ENCODE measurements at places on chromosomes 4 and X.

- no peak for DNase-seq
Measured at GRCh38 chrX:70672326-70672725, 227.7 kb downstream of the DLG3 start.

GRCh38 chrX:17075004-17075403 lies 128.5 kb downstream of the REPS2 start:
- no peak for DNase-seq

DNA sequence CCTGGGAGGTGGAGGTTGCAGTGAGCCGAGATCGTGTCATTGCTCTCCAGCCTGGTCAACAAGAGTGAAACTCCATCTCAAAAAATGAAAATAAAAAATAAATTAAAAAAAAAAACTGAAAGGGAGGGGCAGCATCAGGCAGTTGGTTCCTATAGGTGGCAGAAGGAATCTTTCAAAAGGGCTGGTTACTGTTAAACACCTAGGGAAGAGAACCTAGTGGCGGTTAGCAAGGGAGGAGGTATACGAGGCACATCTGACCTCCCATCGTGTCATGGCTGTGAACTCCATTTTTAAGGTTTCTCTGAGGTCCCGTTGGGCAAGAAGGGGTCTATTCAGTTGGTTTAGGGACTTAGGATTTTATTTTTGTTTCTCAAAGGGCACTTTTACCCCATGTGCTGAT lies 150.1 kb downstream of the SLC7A11 start:
- DNase-seq = no peak

GRCh38 chr4:187798385-187798784 lies 197.2 kb upstream of the ZFP42 start:
- no peak for DNase-seq

DNA sequence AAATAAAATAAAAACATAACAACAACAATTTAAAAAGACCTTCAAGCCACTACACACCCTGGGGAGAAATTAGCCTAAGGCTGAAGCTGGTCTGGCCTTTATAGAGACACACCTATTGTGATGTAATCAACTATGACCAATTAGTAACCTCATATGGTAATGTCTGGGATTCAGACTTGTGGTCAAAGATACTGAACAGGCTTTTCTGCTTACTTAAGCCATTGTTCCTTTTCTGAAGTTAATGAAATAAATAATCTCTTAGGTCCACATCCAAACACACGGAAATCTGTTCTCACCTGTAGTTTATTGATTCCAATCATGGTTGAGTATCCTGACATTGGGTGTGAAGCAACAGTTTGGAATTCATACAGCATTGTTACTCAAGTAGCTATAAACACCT lies 152.5 kb downstream of the PLS3 start:
- DNase-seq = no peak

GRCh38 chrX:15207994-15208393 lies 61.9 kb downstream of the ASB9 start:
- DNase-seq = no peak

DNA sequence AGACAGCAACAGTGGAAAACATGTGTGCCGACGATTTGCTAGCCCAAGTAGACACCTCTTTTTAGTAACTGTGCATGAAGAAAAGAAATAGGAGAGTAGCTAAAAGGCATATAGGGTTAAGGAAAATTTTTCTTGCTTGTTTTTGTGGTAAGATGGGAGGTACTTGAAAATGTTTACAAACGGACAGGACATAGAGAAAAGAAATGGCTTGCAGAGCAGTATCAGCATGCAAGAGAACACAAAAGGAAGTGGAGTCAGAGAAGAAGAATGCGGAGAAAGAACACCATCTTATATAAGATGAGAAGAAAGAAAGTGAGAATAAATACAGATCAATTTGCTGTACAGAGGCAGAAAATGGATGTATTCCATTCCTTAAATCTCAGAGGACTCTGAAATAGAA lies 263.7 kb upstream of the ETNPPL start:
- DNase-seq = no peak

DNA sequence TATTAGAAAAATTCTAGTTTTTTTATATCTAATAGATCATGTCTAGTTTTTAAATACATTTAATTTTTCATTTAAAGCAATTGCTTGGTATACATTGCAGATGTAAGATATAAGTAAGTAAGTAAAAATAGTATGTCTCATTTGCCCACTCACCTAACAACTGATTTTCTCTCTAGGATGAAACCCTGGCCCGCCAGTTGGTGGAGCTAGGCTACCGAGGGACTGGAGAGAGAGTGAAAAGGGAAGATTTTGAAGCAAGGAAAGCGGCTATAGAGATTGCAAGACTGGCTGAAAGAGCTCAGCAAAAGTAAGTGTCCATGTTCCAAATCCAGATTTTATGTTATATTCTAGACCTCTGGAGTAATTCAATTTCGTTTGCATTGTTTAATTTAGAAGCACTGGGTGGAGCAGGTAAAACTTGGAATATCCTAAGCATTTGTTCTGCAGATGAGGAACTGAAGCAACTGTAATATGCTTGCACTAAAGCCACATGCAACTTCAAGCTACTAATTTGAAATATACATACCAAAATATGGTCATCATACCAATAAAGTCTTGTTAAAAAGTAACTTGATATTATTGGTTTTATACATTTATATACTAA lies 27.1 kb downstream of the CFAP299 start:
- no peak for DNase-seq

Measured in GM12864 (cell line).